Activated T-cell treated with anti-CD3 and anti-CD28 coated beads, Interleukin-2, amount 50 U/mL, for 24 hours (primary cell): ENCODE measurements at places on chromosomes 16 and 17.

DNA sequence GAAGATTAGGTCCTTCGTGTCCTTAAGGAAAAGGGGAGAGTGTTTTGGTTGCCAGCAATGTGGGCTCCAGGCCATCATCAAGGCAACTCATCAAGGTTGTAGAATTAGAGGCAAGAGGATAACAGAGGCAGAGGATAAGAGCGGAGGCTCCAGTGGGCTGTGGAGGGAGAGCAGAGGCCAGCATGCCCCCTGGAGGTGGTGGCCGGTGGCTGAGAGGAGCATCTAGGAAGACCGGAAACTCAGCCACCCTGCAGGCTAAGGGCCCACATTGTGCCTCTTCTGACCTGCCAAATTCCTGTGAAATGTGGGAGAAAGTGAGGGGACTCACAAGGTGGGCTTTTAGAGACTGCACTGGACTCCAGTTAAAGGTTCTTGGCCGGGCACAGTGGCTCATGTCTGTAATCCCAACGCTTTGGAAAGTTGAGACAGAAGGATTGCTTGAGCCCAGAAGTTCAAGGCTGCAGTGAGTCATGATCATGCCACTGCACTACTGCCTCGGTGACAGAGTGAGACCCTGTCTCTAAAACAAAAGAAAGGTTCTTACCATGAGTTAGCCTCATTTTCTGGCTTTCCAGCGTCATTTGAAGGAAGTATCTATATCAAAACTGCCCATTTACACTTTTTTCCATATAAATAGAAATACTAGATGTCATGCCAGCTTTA lies 62.7 kb upstream of the ADORA2B start:
- DNase-seq = no peak

- no peak for DNase-seq
These were observed 28.9 kb downstream of the LCMT1 start for GRCh38 chr16:25140459-25140858.

DNA sequence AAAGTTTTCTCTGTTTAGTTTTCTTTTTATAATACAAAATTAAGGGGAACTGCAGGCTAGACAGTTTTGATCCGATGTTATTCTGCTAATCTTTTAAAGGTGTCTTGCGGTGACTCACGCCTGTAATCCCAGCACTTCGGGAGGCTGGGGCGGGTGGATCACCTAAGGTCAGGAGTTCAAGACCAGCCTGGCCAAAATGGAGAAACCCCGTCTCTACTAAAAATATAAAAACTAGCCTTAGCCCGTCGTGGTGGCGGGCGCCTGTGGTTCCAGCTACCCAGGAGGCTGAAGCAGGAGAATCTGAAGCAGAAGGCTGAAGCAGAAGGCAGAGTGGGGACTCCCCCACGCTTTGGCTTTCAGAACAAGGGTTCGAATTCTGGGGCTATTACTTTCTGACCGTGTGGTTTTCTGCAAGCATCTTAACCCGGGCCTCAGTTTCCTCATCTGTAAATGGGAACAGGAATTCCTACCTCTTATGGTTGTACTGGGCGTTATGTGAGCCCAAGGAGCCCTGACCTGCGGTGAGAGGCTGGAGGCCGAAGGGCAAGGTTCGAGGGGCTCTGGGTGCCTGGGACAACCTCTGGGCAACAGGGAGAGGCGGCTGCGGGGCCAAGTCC lies 1.2 kb upstream of the KATNB1 start:
- no peak for DNase-seq

GRCh38 chr16:86566601-86566965 lies at the start of gene FOXC2:
Gene FOXC2 (plus strand): TSS chr16:86566829. CDS start chr16:86567336, 507 bp downstream.
- DNase-seq = peak; percentile 72

- no peak for DNase-seq
These were observed 1.2 kb downstream of the RPS15A start for GRCh38 chr16:18788828-18789514.

- DNase-seq = no peak
These were observed 42.7 kb downstream of the TIMM22 start for GRCh38 chr17:1039511-1040215.

DNA sequence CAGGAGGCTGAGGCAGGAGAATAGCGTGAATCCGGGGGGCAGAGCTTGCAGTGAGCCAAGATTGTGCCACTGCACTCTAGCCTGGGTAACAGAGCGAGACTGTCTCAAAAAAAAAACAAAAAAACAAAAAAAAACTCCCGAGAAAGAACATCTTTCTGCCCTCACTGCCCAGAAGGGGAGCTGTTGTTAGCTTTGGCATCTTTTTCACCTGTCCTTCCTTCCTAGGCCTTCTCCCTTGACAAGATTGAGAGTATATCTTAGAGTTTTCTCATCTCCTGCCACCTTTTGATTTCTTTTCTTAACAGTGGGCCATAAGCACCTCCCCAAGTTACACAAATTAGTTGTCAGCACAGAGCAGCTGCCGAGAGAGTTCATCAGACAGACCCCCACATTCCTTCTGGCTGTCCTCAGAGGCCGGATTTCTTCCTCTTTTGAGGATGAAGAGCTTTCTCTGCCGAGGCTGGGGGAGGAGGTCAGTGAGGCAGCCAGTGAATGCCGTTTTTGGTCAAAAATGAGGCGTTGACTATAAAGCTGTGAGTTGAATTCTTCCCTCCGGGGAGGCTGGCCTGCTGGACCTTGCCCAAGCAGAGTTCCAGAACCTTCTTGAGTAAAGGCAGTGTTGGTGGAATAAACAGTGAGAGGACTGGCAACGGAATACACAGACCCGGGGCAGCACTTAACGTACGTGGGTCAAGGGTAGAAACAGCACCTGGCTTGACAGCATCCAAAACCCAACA lies 127.0 kb downstream of the ABCC6 start:
- DNase-seq = no peak

GRCh38 chr17:28193241-28193640 lies 125.8 kb upstream of the TMEM97 start:
- DNase-seq = no peak

- no peak for DNase-seq
These were observed 45.0 kb downstream of the NSRP1 start for GRCh38 chr17:30161601-30162000.

DNA sequence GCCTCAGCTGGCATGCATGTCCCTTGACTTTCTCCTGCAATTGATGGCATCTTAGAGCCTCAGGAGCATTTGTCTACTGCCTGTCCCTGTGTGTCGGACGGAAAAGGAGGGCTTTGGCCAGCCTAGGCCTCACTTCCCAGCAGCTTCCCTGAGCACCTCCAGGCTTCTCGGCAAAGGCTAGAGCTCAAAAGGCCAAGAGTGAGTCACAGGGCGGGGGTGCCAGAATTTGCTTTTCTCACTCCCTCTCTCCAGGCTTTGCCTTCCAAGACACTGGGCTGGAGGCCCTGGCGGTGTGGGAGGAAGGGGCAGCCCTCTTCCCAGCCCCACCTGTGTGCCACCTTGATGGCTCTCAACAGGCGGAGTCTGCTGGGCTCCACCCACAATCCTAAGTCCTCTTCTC lies 107.3 kb upstream of the MAF start:
- DNase-seq = no peak

- no peak for DNase-seq
These were observed 40.1 kb downstream of the HIC1 start for GRCh38 chr17:2094891-2095535.

DNA sequence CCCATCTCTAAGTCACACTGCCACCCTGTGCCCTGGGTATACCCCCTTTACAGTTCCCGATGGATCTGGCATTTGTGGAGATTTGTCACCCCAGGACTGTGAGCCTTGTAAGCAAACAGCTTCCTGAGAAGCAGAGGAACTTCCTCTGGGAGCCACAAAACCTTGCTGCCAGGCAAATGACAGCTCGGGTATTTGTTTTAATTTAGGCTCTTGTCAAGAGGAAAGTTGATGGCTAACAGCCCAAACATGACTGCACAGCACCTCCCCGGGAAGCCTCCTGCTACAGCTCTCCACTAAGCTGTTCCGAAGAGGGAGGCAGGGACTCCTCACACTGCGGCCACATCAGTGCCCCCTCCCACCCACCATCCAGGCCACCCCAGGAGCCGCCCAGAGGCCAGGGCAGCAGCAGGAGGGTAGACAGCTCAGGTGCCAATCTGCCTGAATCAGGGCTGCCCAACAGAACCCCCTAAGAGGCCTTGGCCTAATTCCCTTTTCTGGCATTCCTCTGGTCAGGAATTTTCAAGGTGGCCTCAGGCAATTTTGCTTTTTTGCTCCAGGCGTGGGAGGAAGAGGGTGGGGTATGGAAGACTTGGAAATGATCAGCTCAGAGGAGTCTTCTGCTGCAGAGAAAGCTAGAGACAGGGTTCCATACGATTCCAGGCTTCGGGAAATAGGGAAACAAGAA lies 2.6 kb downstream of the ABR start:
- DNase-seq = no peak

DNA sequence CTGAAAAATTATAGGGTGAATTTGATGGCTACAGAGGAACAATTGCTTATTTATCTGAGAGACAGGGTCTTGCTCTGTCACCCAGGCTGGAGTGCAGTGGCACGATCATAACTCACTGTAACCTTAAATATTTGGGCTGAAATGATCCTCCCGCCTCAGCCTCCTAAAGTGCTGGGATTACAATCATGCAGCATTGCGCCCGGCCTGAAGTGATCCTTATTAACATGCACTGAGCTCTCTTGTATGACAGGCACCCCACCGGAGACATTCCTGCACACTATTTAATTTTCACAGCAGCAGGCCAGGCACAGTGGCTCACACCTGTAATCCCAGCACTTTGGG lies 77.7 kb downstream of the CNGB1 start:
- DNase-seq = no peak

DNA sequence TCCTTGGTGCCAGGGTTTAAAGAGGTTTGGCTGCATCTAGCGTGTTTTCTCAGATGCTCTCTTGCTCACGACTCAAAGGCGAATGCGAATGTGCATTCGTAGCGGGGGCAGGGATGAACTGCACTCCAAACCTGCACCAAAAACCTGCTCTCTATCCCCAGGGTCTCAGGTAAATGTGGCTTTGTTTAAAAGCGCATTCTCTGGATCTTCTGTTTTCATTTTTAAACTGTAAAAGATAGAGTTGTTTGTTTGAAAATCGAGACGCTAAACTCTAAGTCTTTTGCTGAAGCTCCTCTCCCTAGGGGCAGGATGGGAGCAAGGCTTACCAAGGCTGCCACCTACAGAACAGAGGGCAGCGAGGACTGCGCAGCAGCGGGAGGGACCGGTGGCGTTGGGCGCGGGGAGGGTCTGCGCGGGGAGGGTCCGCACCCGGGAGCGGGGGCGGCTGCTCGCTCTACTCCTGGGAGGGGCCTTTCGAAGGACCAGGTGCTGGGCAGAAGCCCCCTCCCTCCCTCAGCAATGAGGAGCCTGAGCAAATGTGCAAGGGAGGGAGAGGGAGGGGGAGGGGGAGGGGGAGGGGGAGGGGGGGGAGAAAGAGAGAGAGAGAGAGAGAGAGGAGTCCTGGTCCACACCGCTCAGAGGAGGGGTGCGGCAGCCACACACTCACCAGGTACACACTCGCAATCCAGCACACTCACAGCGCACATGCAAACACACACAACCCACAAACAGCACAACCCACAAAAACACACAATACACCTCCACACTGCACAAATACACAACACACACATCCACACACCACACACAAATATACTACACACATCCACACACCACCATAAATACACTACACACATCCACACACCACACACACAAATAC lies 142.8 kb downstream of the GRIN2A start:
- no peak for DNase-seq

DNA sequence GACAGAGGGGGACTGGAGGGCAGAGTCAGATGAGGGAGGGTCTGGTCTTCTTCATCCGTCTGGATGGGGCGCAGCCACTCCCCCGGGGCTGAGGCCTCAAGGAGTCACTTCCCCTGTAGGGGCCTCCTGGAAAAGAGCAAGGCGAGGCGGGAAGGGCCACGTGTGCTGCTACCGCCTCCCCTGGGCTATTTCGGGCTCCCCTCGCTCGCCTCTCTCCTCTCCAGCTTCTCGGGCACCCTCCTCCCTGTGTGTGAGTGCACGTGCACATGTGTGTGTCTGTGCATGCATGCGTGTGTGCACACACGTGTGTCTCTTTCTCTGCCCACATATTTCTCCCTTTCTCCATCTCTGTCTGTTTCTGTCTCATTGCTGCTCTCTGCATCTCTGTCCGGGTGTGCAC lies 10.1 kb downstream of the GSG1L start:
- DNase-seq = no peak

- no peak for DNase-seq
These were observed 39.8 kb downstream of the ABAT start for GRCh38 chr16:8714174-8714573.
